Endothelial cell (in vitro differentiated cells): ENCODE measurements at places on chromosomes 5 and 9.
A peak's percentile ranks its signal among the peaks of the same experiment; 100 is the strongest.

- no peak for DNase-seq
These were observed 24.3 kb downstream of the KCNT1 start for GRCh38 chr9:135726138-135726853.

DNA sequence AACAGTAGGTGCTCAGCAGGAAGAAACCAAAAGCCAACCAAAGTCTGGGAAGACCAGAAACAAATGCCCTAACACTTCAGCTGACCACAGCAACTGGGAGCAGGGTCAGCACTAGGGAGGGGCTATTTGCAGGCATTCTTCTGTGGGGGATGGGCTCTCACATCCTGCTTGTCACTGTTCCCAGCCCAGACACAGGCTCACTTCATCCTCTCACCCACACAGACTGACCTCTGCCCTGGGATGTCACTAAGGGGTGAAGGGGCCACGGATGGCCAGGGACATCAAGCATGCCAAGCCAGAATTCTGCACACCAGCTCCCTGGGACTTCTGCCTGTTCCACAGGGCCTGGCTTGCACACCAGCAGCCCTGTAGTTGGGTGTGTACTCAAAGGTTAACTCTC is 28.7 kb downstream of the GFRA3 start:
- DNase-seq = peak; percentile 30

DNA sequence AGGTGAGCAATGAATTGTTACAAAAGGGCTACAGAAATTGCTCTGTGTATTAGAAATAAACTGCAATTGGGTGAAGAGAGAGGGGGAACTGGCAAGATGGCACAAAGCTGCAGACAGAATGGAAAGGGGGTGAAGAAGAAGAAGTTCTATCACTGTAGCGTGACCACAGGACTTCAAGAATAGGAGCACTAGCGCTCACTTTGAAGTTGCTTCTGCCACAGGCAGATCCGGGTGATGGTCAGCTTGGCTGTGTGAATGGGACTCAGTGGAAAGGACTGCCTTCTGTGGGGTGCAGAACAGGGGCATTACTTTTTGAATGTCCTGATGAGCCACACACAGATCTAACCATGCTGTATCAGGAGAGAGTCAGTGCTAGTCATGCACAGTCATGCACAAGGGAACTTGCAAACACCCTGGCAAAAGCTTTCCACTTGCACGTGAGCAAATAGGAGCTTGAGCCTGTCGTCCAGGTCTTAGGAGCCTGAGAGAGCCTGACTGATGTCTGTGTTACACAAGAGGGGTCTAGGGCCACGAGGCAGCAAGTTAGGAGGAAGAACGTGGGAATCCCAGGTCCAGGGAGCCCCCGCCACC is 16.3 kb downstream of the IL5 start:
- DNase-seq = no peak

DNA sequence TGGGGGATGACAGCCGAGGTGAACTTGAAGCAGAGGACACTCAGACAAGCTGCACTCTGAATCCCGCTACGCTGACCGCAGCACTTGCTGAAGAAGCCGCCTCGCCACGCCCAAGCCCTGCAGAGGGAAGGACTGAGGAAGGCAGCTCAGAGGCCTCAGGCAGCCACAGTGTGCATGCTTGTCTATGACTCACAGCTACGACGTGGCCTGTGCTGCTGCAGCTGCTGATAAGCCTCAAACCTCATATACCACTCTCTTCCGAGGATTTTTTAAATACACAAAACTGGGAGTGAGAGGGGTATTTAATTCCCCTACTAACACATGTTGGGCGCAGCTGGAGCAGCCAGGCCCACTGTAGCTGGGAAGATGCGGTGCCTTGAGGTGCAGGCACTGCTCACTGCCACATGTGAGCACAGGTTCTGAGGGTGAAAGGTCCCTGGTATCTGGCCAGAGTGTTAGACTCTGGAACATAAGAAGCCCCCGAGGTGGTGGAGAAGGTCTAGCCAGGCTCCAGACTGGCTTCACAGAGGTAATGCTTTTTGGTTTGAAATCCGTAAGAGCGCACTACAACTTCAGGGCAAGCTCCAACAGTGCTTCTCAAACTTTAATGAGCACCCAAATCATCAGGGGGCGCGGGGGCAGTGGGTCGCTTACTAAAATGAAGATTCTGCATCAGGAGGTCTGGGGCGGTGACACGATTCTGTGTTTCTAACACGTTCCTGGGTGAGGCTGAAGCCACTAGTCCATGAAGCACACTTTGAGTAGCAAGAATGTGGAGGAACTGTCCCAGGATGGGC is 196.8 kb downstream of the AUH start:
- DNase-seq = no peak

GRCh38 chr9:126942399-126942798 is 27.8 kb downstream of the RALGPS1 start:
- no peak for DNase-seq

- DNase-seq = no peak
These were observed 29.5 kb upstream of the CYFIP2 start for GRCh38 chr5:157236423-157236822.

GRCh38 chr9:37922363-37923117 is 18.6 kb upstream of the SLC25A51 start:
- no peak for DNase-seq

GRCh38 chr5:122561209-122561608 is 213.7 kb upstream of the SNX2 start:
- no peak for DNase-seq

DNA sequence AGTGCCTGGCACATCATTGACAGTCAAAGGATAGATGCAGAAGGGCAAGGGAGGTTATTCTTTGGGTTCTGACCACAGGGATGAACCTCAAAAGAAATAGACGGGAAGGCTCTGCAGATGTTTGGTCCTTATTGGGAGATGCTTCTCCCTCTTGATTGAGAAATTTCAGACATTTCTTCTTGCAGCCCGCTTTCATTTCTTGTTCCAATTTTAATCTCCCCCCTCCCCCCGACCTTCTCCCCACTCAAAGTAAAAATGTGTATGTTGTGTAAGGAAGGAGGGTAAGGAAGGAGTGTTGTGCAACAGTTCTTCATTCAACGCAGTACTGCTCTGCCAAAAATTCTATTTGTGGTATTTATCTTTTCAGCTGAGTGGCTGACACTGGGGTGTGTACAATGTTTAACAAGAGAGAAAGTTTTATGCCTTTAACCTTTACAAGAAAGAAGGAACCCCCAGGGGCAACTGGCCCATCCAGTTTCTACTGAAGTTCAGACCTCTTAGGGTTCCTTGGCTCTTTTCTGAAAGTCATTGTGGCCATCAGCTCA is 46.3 kb upstream of the TNFSF15 start:
- DNase-seq = no peak

GRCh38 chr9:37566716-37567115 is 9.5 kb downstream of the FBXO10 start:
- DNase-seq = no peak

GRCh38 chr5:14301186-14301585 is 158.0 kb downstream of the TRIO start:
- DNase-seq = no peak

DNA sequence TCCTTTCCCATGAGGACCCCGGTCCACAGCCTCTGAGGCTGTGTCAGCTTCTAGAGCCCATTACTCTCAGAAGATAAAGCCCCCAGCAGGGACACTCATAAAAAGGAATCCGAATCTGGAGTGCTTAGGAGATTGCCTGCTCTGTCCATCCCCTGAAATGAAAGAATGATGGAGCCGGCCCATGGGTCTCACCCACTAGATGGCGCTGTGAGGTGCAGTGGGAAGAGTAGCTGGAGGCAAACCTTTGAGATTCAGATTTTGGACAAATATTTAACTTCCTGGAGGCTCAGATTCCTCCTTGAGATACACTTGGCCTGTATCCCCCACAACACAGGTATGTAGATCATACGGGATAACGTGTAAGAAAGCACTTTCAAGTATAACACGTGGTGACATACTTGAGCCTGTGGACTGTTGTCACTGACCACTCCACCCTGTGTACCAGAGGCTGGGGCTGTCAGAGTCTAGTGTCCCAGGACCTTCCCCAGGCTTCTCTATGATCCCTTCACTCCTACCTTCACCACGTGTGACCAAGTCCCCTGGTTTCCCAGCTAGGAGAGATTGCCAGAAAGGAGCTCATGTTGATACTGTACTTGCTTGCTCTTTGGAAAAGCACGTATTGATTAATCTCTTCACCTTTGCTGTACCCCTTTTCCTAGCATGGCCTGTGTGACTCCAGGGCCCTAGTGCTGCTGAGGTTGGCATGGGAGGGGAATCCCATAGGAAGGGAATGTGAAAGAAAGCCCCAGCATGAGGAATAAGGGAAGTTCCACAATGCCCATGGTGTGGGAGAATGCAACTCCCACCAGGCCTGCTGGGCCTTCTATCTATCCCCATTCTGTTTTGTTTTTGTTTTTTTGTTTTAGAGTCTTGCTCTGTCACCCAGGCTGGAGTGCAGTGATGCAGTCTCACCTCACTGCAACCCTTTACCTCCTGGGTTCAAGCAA is 32.1 kb downstream of the TRMO start:
- peak; percentile 71 for DNase-seq

- DNase-seq = no peak
These were observed 20.9 kb upstream of the SYNPO start for GRCh38 chr5:150619359-150620230.

DNA sequence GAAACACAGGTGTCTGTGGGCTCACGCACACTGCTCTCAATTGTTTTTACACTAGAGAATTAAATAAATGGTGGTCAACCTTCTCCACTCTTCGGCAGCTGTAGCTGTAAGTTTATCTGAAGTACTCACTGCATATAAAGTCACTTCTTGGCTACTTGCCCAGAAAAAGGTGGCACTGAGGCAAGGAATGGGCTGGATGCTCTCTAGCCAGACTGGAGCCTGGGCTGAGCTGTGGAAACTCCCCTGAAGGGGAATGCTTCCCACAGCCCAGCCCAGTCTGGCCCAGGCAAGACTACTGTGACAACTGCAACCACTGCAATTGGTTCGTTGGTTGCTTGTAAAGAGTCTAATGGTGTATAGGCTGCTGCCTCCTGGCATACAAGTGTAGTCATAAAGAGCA is 4.5 kb downstream of the LEAP2 start:
- DNase-seq = no peak

DNA sequence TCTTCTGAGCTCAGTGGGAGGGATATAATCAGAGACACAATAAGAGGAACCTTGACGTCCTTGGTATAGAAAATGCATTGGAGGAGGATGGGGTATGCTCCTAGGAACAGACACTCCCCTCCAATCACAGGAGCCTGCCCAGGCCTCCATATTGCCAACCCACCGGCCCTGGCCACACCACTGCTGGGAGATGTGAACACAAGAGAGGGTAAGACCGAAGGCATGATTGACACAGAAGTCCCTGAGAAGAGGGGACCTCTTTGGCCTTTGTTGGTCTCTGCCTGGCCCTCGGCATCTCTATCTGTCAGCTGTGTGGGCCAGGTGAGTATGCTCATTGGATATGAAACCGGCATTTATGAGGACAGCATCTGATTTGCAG is 62.0 kb downstream of the CRB2 start:
- no peak for DNase-seq

DNA sequence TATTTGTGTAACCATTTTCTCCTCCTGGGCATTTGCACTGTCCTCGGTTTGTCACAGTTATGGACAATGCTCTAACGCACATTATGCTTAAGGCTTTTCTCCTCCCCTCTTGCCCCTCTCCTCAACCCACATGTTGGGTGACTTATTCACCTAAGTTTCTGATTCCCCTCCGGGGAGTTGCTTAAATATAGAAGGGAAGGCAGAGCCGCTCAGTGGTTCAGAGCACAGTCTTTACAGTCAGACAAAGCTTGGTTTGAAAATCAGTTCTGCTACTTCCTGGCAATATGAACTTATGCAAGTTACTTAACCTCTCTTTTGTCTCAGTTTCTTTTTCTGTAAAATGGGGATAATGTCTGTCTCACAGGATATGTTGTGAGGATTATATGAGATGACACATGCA is 41.2 kb upstream of the SPRY4 start:
- DNase-seq = no peak

GRCh38 chr5:41736641-41737040 is 133.6 kb downstream of the OXCT1 start:
- DNase-seq = no peak

DNA sequence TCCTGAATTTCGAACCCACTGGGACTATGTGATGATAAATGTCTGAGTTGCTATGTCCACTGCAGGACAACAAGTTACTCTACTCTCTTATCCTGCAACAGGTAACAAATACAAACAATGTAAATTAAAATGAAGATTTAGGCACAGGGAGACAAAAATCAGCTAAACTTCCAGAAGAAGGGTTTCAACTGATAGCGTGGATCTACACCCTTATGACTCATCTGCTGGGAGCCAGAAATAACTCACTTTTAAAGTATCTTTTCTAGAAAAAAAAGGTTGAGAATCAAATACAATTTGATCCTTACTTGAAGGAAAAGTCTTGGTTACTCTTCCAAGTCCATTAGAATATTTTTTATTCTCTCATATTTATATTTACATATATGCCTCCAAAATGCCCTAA is 21.4 kb downstream of the PJA2 start:
- DNase-seq = no peak

- no peak for DNase-seq
These were observed 130.2 kb downstream of the DNAH5 start for GRCh38 chr5:13814301-13814700.

GRCh38 chr9:112408275-112408674 is 28.4 kb downstream of the HSDL2 start:
- no peak for DNase-seq

DNA sequence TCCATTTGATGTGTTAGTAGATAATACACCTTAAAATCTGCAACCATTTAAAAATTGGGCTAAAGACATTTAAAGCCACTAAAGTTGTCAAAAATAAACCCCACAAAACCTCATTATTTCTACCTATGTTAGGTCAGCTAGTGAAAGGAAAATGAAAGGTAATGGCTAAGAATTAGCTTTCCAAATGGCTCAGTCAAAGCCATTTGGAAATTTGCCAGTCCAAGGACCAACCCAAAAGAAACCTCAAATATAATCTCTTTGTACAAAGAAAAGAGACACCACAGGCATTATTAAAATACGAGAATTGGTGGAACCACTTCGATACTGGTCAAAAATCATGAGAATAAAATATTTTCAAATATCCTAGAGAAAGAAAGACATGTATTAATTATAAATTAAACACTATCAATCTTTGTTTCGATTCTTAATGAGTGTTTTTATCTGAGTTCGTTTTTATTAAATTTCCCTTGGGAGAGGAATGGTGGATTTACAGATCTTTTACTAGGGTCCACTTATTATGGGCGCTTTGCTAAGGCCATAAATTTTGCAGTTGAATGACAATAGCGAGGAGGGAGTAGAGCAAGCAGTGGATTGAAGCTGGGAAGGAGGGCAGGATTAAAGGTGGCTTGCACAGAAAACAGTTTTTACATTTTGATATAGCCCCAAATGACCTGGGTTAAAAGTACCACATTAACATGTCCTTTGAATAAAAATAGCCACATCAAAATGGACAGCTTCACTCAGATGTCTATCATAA is 116.8 kb upstream of the SHB start:
- DNase-seq = no peak

DNA sequence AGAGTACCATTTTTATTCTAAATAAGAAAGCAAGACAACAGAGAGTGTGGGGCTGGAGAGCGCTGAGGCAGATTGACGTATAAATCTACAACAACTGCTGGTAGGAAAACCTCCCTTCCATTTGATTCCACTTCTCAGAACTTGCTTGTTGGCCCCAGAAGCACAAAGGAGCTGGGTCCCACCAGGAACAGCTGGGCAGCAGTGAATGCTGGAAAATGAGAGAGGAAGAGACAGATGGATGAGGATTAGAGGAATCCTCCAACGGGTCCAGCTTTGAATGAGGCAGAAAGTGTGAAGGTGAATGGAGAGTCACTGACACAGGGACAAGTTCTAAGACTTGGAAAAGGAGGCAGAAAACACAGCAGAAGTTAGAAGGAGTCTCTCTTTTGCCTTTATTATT is 14.8 kb downstream of the TAS2R1 start:
- DNase-seq = no peak

GRCh38 chr9:87233899-87234455 is 263.7 kb upstream of the DAPK1 start:
- no peak for DNase-seq
